ENCODE measurements at places on chromosomes 6 and 20.

DNA sequence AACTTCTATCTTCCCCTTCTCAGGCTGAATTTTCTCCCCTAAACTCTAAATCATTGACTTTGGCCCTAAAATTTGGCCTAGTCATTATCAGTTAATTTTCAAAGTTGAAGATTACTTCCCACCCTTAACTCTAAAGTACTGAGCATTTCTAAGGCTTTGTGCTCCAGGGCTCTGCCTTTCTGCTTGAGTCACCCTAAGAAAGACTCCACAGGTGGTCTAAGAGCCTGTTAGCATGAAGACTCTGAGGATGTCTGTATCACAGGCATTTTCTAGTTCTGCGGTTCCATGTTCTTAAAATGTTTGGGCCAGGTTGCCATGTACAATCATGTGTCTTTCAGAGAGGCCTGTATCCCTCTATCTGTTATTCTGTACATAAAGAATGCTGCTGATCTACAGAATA is 808.1 kb upstream of the MANEA start:
- no peak for DNase-seq

DNA sequence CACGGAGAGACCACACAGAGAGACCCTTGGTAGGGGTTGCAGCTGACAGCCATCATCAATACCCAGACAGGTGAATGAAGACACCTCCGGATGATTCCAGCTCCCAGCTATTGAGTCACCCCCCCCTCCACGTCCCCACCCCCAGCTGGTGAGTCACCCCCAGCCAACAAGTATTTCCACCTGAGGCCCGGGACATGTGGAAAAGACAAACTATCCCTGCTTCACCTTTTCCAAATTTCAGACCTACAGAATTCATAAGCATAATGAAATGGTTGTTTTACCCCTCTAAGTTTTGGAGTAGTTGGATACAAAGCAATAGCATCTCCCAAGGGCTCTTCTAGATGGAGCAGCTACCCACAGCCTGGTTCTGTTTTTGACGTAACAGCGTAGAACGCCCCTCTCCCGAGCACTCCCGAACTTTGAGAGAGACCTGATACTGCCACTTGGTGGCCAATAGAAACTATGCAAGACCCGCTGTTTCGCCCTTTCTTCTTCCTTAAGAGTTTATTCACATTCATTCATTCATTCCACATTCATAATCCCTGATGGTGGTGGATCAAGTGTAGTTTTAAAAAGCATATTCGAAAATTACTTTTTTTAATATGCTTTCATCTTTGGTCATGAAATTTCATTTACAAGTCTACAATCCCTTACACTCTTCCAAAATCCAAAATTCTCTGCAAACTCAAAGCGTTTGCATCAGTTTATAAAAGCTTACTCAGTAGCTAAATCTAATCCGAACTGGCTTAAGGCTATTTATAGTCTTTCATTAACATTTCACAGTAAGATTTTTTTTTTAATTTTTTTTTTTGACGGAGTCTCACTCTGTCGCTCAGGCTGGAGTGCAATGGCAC is 15.1 kb upstream of the PPP1R16B start:
- peak; percentile 56 for DNase-seq

GRCh38 chr6:3102875-3103274 is 15.6 kb upstream of the BPHL start:
- no peak for DNase-seq

GRCh38 chr6:158152659-158153058 is 15.4 kb downstream of the SERAC1 start:
- no peak for DNase-seq

Data from CD8-positive, alpha-beta T cell (primary cell).